Frontal cortex (tissue), 4 donors: ENCODE measurements at places on chromosomes 7 and 10.
A peak's percentile ranks its signal among the peaks of the same experiment; 100 is the strongest.

- no peak for DNase-seq
Measured at GRCh38 chr7:105319578-105319977, 69.1 kb downstream of the SRPK2 start.

DNA sequence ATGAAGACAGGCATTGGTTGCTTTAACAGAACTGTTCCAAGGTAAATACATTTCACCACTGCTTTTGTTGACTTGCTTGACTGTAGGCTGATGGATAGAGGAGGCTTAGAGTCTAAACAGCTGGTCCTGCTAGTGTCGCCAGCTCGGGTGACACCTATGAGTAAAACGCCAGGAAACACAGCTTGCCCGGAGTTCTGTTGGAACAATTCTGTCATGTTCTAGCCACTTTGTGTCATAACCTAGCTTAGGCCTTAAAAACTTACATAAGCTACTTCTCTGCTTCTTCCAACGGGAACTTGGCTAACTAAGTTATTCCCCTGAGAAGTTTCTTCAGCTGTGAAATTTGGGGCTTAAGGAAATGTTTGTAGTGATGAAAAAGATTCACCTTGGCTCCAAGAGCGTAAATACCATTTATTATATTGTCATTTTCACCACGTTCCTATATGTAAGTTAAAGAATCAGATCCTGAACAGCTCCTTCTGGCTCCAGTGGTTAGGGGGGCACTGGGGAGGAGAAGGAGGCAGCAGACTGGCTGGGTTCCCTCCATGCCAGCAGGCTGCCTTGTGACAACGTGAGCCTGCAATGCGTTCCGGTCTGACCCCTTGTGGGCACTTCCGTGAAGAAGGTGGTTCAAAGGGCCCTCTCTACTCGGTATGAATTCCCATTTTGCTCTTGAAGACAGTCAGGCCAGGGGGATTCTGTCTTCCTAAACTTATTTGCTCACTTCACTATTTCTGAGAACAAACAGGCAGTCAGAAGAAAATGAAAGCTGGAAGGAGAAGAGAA, 253.2 kb downstream of the BMPER start:
- DNase-seq, result no peak

DNA sequence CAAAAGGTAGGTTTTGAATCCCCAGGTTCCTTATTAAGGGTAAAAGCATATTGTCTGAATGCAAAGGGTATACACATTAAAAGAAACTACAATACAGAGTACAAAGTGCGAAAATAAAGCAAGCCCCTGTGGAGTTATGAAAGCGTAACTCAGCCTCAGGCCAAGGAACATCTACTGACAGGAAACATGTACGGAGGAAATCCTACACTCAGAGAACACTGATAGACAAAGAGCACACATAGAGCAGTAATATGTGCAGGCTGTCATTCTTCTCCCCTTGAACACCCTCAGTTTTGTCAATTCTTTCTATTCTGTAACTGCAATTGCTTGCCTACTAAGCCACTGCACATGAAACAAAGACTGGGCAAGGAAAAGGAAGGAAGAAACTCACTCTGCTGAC, 150.2 kb downstream of the DGKB start:
- DNase-seq, result no peak

DNA sequence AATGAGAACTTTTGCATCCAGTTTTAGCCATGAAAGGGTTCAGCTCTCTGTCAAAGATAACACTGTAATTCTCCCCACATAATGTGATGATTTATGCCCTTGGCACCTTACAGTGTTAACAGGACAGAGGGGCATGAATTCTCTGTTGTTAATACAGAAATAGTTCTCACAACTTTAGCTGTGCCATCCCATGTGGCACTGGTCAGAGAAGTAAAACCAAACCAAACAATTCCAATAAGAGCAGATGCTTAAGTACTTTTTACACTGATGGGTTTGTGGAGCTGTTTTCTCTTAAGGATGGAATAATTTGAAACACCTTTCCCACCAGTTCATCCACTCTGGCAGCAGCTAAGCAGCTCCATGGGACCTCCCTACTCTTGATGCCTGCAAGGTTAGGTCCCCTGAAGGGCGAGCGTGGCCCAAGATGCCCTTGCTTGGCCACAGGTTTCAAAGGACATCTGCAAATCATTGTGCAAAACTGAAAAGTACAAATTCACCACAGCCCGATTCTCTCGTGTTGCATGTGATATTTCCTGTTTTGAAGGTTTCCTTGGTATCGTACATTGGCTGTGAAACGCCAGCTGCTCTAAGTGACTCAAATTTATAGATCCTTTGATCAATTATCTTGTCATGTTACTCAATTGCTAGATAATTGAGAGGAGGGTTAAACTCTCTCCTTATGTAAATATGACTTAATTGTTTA, 82.5 kb upstream of the CREB5 start:
- no peak for DNase-seq

DNA sequence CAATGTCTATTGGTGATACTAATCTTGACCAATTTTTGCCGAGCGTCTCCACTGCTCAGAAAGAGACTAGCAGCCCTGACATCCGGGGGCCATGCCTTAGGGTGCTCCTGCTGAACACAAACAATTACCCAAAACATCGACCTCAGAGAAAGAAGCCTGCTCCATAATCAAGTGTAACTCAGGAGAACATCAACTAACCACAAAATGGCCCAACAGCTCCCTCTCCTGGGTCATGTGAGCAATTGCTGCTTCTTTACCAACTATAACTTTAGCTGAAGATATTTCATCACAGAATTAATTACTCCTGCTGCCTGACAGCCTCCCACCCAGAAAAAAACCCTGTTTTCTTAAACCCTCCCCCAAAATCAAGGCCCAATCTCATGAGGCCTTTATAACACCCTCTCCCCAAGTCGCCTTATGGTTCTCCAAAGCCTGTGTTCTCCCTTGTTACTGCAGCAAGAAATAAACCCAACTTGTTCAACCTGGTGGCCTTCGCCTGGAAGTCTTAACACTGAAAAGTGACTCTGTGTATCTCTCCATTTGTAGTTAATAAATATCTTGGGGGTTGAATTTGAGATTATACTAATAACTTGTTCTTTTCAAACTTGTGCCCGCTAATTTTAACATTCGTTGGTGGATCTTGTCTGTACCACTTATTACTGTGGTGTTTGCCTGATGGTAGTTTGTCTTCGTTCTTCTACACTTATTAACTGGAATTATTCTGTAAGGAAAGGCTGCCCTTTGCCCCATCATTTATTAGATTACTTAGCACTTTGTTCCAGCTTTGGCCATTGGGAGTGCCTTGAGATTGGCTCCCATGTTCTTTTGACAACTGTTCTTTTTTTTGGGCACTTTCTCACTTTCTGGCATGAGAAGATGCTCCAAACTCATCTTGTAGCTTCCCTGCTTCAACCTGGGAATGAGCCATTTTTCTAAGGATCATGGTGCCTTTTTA, 21.2 kb upstream of the RAMP3 start:
- peak; percentile 74 for DNase-seq

DNA sequence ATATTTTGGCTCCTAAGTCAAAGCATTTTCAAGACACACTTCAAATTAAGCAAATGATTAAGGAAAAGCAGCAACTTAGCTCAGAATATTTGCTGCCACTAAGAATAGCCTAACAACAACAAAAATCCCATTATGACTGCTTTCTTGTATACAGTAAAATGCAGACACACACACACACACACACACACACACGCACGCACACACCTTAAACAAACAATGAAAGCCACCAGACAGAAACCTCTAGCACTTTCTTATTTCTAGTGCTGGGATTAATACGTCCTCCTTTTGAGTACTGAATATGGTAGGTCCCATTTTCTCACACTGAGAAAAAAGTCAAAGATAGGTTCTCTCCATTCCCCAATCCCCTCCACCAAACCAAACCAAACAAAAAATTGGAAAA, 23.4 kb upstream of the FEZF1 start:
- no peak for DNase-seq

DNA sequence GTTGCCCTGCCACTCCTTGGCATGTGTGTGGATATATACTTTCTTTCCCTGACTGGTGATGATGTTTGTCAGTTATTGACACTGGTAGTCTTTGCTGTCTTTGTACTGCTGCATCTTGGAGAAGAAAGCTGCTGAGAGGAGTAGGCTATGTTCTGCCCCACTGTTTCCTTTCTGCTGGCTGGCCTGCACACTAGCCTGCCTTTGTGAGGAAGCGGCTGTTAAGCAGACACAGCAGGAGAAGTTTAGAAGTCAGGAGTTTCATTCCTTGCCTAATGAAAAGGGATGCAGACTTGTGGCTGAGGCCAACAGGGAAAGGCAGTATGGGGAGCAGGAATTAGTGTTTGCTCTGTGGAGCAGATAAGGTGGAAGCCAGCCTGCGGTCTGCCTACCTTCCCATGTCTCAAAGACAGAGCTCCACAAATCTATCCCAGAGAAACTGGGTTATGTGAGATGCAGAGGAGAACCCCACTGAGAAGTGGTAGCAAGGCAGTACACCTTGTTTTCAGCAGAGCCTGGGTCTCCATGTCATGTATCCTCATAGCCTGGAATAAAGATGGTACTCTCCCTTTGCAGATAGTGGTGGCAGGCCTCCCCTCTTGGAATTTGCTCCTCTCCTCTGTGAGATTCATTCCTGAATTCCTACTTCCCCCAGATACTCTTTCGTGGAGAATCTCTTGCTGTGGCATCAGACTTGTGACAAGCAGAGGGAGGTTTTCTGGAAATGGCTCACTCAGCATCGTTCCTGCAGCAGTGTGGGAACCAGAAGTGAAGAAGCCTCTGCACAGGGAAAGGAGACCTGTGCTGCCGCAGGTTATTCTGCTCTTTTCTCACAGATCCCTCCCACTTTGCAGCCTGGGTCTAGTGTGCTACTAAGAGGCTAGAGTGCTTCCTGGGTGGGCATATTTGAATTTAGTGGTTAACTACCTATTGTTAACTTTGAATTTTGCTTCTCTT, 130.2 kb downstream of the LRRC4 start:
- no peak for DNase-seq

- DNase-seq, result no peak
Measured at GRCh38 chr7:26515314-26515842, 223.7 kb downstream of the SNX10 start.

- no peak for DNase-seq
Measured at GRCh38 chr7:100899432-100899831, 3.7 kb upstream of the ACHE start.

GRCh38 chr7:133795068-133795665, 332.0 kb upstream of the LRGUK start:
- no peak for DNase-seq

DNA sequence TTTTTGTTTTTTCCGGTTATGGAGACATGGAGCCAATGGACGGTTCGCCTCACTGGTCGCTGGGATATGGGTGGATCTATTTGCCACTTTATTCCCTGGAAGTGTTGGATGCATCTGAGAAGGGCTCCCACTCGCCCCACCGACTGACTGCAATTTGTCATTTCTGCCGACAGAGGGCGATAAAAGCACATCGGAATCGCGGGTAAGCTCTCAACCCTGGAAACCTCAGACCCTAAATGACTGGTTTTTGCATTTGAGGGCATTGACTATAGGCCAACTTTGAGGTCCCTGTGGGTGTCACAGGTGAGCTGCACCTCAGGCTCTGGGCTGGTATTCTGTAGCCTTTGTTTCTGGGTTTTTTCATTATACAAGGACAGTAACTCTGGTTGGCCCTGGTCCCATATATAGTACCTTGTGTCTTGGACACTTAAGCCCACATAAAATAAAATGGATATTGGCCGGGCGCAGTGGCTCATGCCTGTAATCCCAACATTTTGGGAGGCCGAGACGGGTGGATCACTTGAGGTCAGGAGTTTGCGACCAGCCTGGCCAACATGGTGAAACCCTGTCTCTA, 11.9 kb upstream of the OPALIN start:
- DNase-seq, result no peak

- no peak for DNase-seq
Measured at GRCh38 chr7:39186671-39187070, 209.0 kb downstream of the POU6F2 start.

DNA sequence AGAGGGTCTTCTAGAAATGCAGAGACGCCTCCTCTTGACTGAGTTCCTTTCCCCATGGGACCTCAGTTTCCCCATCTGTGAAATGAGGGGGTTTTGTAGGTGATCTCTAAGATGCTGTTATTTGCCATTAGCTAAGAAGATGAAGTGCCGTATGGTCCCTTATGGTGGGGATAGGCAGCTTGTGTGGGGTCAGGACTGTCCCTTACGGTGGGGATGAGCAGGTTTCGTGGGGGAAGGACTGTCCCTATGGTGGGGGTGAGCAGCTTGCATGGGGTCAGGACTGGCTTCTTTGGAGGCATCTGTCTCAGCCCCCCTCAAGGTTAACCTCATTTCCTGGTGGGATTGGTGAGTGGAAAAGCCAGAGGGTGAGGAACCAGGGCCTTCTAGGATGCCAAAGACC, 148.3 kb upstream of the GPR26 start:
- no peak for DNase-seq

- peak; percentile 63 for DNase-seq
Measured at GRCh38 chr7:44962483-44963251, 16.1 kb downstream of the MYO1G start.

DNA sequence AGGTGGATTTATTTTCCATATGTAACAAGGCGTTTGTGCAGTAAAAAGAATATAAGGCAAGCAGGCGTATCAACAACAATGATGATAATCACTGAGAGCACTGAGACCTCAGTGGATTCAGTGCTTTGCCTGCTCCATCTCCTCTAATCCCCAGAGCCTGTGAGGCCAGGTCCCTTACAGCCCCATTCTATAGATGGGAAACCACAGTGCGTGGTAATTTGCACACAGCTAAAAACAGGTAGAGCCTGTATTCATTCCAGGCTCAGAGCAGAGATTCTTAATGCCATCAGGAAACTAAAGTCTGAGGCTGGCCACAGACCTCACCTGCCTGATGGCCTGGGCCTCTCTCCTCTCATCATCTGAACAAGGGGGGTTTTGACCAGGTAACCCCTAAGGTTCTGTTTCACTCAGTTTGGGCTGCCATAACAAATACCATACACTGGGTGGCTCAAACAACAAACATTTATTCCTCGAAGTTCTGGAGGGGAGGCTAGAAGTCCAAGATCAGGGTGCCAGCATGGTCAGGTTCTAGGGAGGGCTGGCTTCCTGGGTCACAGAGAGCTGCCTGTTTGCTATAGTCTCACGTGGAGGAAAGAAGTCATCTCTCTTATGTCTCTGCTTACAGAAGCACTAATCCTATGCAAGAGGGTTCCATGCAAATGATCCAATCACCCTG, 10.3 kb upstream of the RASSF4 start:
- no peak for DNase-seq

DNA sequence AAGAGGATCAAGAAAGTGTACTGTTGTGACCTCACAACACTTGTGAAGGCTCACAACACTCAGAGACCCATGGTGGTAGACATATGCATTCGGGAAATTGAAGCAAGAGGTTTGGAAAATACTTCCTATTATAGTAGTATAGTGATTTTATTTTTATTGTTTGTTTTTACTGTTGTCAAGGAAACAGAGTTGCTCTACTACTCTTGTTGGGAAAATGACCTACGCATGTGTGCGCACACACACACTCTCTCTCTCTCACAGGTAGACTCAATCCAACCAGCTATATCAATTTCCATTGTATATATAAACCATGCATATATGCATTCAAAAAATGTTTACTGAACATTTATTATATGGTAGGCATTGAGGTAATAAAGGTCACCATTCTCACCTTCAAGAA, 63.7 kb upstream of the PRR15 start:
- no peak for DNase-seq

- DNase-seq, result no peak
Measured at GRCh38 chr7:130841416-130841815, 107.4 kb upstream of the KLF14 start.
